ENCODE measurements at places on chromosomes 11 and 22. TPM values are rescaled to one million over a fixed set of nuclear protein-coding genes. Genes with fewer than 3 reads are reported as not detected.

- ATAC-seq = no peak
These were observed 91.5 kb upstream of the BLID start for GRCh38 chr11:122207505-122207904.

- ATAC-seq = no peak
These were observed 33.1 kb downstream of the C11orf58 start for GRCh38 chr11:16771350-16772140.

Gene PNPLA3
- total RNA-seq = not detected

DNA sequence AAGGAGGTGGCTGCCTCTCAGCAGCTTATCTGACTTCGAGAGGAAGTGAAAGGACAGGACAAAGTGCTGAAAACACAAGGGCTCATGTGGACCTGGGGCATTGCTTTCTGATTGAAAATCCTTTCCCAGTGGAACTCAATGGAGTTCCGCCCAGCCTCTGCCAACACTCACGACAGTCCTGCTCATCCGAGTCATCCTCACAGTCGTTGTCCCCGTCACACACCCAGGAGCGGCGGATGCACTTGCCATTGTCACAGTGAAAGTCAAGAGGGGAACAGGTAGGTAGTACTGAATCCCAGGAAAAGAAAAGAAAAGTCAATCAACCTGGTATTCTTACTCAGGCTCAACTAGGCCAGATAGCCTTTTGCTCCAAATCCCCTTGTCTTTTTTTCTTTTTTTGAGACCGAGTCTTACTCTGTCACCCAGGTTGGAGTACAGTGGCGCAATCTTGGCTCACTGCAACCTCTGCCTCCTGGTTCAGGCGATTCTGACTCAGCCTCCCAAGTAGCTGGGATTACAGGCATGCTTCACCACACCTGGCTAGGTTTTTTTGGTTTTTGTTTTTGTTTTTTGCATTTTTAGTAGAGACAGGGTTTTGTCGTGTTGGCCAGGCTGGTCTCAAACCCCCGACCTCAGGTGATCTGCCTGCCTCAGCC is 18.1 kb downstream of the LRP4 start:
- ATAC-seq = no peak

DNA sequence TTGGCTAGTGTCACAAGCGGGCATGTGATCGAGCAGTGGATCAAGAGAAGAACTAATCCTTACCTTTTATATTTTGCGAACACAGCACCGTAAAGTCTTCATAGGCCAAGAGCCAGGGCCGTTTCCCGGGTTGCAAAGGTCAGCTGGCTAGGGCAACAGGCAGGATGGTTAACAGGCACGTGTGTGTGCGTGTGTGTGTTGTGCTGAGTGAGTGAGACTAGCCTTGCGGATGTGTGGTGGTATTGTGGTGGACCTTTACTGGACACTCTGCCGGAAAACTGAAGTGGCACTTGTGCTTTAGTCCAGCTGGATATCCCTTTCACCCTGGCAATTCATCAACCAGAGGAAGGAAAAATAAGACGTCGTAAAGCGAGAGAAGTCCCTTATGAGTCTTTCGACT is 176.7 kb downstream of the BCR start:
- no peak for ATAC-seq

Gene CNGA4
- not detected for total RNA-seq

- no peak for ATAC-seq
These were observed 70.7 kb downstream of the MN1 start for GRCh38 chr22:27730641-27731433.

Gene MMP7
- total RNA-seq = not detected

Gene CCDC116
- total RNA-seq = 0.16 TPM

Gene TBX1
- total RNA-seq = 2.7 TPM

Gene SESN3
- total RNA-seq = 29.6 TPM

Gene MMP8
- total RNA-seq = not detected

DNA sequence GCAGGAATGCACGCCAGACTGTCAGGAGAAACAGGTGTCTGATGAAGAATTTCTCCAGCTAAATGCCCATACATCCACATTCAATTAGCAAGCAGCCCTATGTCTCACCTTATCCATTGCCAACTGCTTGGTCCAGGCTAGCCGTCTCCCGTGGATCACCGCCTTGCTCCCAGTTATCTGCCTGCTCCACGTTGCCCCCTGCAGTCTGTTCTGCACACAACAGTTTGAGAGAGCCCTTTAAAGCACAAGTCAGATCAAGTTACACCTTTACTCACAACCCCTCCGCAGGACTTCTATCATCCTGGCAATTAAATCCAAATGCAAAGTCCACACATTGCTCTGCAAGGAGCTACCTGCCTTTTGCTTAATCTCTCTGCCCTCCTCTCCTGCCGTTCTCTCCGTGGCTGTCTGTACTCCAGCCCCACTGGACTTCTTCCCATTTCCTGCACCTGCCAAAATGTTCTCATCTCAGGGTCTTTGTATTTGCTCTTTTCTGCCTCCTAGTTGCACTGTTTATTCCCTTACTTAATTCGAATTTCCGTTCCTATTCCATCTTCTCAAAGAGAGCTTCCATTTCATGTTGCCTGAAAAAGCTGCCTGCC is 185.3 kb upstream of the LARGE1 start:
- ATAC-seq = no peak

Gene SLC5A1
- total RNA-seq = 1.2 TPM

DNA sequence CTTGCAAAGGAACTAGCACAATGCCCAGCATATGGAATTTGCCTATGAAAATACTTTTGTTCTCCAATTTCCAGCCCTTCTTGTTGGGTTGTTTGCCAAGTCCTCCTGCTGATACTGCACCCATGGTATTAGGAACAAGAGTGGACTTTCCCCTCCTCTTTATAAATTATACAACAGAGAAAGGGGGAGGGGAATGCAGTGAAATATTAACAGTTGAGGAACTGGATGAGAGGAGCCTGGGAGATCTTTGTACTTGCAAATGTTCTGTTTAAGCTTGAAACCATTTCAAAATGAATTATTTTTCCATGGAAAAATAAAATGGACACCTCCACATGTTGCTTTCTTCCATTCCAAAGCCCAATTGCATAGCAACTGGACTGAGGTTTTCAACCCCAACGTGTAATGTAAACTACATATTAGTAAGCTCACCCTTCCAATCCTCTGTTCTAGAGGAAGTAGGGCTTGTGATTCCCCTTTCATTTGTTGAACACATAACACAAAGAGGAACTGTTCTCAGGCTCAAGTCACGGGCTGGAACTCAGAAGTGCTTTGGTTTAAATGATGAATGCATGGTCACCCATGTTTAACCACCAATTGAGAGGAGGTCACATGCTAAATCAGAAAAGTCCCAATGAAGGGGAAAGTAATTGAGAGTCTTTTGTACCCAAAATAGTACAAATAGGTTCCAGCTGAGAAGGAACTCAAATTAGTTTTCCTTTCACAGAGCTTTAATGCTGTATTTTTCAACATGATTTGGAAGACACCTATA is 66.2 kb upstream of the ZC3H12C start:
- peak; percentile 46 for ATAC-seq

DNA sequence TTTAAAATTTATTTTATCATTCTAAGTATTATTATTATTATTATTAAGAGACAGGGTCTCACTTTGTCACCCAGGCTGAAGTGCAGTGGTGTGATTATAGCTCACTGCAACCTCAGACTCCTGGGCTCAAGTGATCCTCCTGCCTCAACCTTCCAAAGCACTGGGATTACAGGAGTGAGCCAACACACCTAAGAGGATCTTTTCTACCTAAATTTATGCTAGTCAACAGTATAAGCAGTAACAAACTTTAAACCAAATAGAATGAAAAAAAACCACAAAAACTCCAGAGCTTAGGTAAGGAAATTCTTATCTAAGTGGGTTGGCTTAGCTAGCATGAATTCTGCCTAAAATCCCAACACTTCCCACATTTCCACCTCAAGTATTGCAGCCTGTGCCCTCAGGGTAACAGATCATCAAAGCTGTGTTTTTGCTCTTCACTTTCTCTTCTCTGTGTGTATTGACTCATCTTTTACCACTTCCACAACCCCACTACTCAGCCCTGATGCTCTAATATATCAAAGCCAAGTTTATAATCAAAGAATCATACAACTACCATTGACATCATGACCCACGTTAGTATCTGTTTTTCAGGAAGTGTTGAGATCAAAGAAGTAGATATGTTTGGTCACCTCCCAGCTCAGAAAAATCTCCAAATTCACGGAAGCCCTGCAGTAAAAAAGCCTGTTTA is 93.7 kb upstream of the SPON1 start:
- no peak for ATAC-seq

DNA sequence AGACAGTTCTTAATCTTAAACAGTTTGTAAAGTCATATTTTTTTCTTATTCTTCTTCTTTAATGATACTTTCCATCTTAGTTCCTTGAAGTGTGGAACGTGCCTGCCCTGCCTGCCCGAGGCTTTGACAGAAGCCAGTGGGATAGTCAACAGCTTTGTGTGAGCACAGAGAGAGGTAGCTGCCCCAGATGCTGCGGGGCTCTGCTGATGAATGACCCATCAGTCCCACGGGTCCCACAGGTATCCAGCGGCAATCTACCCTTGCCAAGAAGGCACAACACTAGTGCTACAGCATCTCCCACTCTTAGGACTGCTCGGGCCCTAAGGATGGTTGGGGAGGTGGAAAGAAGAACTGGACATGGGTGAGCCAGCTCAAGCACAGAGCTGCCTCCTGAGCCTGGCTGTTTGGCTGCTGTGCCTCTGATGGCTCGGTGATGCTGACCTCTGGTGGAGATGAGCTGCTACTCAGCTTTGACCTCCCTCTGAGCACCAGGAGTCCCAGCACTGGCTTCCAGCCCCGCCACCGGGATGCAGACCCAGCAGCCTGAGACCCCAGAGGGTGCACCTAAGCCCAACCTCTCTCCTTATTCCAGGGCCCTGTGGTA is 11.8 kb upstream of the APLNR start:
- ATAC-seq = peak; percentile 78

- no peak for ATAC-seq
These were observed 111.2 kb upstream of the ALX4 start for GRCh38 chr11:44421090-44421675.

Gene MRGPRX3
- total RNA-seq = not detected

DNA sequence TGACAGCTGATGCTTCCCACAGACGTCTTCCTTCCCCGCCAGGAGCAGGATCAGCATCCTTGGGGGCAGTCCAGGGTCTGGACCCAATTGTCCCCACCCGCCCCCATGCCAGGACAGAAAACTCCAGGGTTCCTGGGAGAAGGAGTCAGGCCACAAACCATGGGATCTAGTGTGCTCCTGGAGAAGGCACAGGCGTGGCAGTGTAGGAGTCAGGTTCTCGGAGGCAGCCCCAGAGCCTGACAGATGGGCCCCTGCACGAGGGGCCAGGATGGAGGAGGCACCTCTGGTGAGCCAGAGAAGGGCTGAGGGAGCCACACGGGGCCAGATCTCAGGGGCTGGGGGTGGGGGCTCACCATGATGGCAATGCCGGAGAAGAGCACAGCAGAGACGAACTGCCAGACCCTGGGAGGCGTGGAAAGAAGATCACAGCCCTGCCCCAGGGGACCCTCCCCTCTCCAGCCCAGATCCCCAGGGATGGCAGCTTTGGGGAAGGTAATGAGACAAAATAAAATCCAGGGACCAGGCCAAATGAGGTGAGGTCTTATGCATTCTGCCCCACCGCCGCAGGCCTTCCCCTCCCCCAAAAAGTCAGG is 13.6 kb downstream of the TP53I11 start:
- no peak for ATAC-seq

- ATAC-seq = no peak
These were observed 23.1 kb downstream of the MRGPRG start for GRCh38 chr11:3195251-3196160.

Gene TRMT112
- total RNA-seq = 180 TPM

Gene F2
- total RNA-seq = 3.6 TPM

GRCh38 chr11:68751331-68751856 is at the start of gene TESMIN:
TSS of gene TESMIN (minus strand) at chr11:68751520. CDS start at chr11:68750660, 860 bp downstream.
- peak; percentile 75 for ATAC-seq

Gene RPS6KB2
- 41.7 TPM for total RNA-seq

GRCh38 chr11:63553759-63554158 is 9.4 kb downstream of the PLAAT2 start:
- no peak for ATAC-seq

- no peak for ATAC-seq
These were observed 184.5 kb upstream of the CHORDC1 start for GRCh38 chr11:90407350-90407749.

GRCh38 chr11:28690746-28691145 is 582.6 kb downstream of the METTL15 start:
- ATAC-seq = no peak

GRCh38 chr11:94553938-94554337 is 10.2 kb downstream of the FUT4 start:
- ATAC-seq = no peak

- ATAC-seq = no peak
These were observed 38.2 kb upstream of the ABTB2 start for GRCh38 chr11:34395916-34396550.

- ATAC-seq = no peak
These were observed 28.7 kb upstream of the YWHAH start for GRCh38 chr22:31915586-31915985.

DNA sequence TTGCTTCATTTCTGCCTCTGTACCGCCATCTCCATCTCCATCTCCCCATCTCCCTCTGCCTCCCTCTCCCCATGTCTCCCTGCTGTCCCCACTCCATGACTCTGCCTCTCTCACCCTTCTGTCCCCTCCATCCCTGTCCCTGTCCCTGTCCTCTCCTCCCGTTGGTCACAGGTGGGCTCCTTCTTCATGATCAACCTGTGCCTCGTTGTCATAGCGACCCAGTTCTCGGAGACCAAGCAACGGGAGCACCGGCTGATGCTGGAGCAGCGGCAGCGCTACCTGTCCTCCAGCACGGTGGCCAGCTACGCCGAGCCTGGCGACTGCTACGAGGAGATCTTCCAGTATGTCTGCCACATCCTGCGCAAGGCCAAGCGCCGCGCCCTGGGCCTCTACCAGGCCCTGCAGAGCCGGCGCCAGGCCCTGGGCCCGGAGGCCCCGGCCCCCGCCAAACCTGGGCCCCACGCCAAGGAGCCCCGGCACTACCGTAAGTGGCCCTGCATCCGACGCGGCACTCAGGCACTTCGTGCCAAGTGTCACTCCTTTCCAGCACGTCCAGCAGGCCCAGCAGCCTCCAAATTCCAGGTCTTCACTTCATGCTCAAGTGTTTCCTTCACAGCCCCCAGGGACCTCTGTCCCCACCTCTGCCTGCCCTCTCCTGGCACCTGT is 76.0 kb downstream of the CACNA1I start:
- ATAC-seq = no peak

Gene PAK1
- total RNA-seq = 29.8 TPM

GRCh38 chr11:7656704-7657103 is 16.6 kb downstream of the CYB5R2 start:
- peak; percentile 18 for ATAC-seq

DNA sequence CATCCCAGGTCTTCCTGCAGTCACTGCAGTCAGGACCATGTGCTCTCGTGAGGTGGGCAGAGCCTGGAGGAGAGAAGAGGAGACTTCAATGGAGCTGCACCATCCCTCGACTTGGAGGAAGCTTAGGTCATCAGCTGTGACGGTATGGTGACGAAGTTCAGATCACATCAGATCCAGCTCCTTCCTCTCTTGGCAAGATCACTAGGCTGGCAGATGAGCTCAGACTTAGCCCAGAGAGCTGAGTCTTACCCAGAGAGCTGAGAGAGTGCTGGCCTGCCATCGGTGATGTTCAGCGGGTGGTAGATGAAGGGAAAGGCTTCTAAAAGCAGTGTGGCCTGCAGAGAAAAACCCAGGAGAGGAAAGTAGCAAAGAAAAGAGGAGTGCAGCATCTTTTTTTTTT is 1.8 kb upstream of the SLC15A3 start:
- ATAC-seq = no peak

GRCh38 chr22:24087071-24087795 is 76.1 kb downstream of the CABIN1 start:
- ATAC-seq = no peak

Gene SYT9
- total RNA-seq = 0.13 TPM

Gene CHADL
- total RNA-seq = 5.9 TPM

Gene GPR152
- not detected for total RNA-seq

Measured in gastroesophageal sphincter (tissue), 4 donors.